ENCODE measurements at places on chromosomes 16 and 17.

DNA sequence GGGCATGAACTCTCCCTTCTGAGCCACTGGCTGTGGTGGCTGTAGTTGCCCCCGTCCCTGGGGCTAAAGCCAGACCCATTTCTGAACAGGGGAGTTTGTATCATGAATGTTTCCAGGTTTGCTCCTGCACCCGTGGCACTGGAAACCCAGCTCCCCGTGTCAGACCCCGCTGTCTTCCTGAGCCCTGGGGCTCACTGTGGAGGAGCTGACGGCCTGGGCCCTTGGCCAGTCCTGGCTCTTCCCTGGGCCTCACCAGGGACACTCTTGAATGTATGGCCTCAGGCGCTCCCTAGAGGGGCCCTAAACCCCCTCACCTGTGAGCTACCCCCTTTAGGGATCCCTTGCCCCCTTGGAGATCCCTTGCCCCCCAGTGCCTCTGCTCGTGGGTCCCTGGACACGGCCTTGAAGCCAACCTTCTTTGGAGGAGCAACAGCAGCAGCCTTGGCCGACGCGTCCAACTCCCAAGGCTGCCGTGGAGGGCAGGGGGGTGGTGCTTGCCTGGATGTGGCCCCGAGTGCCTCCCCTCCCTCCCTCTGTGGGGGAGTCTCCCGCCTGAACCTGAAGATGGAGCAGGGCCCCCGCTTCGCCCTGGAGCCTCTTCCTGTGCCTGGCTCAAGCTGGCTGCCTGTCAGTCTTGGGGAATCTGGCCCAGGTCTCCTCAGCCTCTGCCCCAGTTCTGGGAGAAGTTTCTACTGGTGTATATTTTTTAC lies 15.9 kb downstream of the CASKIN2 start:
- DNase-seq, result no peak

DNA sequence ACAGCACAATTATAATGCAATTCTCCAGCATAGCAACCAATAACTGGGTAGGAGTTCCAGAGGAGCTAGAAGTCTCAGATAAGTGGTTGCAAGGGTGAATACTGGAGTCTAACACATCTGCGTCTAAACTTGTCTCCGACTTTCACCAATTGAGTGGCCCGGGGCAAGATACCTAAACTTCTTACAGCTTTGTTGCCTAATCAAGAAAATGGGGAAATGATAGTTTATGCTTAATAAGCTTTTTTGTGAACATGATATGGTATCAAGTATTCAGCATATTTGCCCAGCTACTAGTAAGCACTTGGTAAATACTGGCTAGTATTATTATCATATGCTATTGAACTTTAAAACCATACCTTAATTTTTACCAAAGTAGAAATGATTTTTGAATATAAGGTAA lies 183.5 kb downstream of the KCNJ2 start:
- peak; percentile 8 for DNase-seq

- peak; percentile 98 for DNase-seq
These were observed 41.5 kb downstream of the LDHD start for GRCh38 chr16:75074920-75075687.

- DNase-seq, result no peak
These were observed 14.5 kb upstream of the FOXF1 start for GRCh38 chr16:86495756-86496261.
